Right lobe of liver (tissue), 6 donors: ENCODE measurements at places on chromosomes 4 and X. TPM values are rescaled to one million over a fixed set of nuclear protein-coding genes. Genes with fewer than 3 reads are reported as not detected.

DNA sequence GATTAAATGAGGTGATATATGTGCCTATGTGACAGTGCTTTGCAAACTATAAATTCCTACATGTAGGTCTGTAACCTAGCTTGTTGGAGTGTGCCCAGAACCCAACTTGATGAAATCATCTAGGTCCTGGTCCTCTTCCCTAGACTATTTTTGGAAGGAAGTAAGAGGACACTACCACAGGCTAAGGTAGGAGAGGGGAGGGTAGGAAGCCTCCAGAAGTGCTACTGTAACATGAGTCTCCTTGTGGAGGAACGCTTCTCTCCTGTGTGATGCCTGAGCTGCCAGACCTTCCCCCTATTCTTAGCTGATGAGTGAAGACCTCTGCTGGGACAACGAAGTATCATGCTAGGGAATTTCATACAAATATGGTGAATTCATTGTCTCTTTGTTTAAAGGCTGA lies 41.8 kb upstream of the IL21 start:
- H3K36me3 ChIP-seq = no peaks in the 10 kb centered on the region
- H3K4me3 ChIP-seq = no peak overlapping the region
- DNase-seq = no peak
- H3K27me3 ChIP-seq = no peaks in the 10 kb centered on the region

GRCh38 chr4:106264331-106264728 lies 51.7 kb downstream of the TBCK start:
- no peak overlapping the region for H3K4me3 ChIP-seq
- no peaks in the 10 kb centered on the region for H3K27me3 ChIP-seq
- no peak for DNase-seq

Gene DGAT2L6
- total RNA-seq = not detected

DNA sequence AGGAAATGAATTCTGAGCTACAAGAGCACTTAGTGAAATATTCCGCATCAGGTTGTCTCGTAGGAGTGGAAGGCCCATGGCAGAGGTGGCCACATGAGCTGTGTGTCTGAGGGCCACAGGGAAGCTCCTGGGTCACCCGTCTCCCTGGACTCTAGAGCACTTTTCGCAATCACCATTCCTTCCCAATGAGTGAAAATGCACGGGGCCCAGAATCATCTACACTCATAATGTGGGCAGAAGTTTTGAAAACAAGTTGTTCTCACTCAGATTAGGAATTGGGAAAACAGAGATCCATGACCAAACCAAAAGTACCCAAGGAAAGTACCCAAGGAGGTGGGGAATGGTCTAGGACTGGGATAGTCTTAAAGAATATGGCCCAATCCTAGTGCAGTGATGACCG lies 94.4 kb downstream of the SCD5 start:
- H3K36me3 ChIP-seq = no peaks in the 10 kb centered on the region
- no peak overlapping the region for H3K27ac ChIP-seq
- DNase-seq = no peak
- H3K27me3 ChIP-seq = no peaks in the 10 kb centered on the region
- no peak overlapping the region for H3K4me3 ChIP-seq

DNA sequence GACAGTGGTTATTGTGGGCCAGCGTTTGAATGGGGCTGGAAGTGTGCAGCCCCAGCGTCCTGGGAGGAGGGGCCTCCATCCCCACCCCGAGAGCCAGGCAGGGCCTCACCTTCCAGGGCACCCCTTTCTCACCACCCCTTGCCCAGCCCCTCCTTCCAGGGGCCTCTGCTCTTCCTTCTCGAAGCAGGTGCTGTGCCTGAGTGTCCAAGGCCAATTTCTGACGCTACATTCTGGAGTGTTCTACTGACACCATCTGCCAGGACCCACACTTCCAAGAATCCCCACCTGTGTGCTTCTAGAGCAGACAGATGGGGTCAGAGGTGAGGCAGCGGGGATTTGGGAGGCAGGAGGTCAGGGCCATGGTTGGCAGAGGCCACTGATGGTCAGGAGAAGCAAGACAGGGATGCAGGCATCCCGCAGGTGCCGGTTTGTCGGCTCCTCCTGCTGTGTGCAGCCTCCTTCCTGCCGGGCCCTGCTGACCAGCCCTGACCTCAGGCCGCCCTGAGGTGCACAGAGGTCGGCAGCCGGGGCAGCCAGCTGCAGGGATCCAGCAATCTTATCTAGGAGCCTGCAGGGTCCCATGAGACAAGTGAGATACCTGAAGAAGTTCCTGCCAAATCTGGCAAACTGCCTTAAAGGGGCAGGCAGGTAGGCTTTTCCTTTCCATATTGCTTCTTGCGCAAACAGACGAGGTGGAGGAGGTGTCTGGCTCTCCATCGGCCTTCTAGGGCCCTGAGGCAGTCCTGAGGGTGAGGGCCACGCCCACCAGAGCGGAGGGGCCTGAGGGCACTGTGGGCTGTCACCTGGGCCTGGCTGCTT lies 18.8 kb downstream of the MSANTD1 start:
- H3K27me3 ChIP-seq = no peaks in the 10 kb centered on the region
- H3K36me3 ChIP-seq = no peaks in the 10 kb centered on the region
- DNase-seq = no peak
- no peak overlapping the region for H3K27ac ChIP-seq

Gene ATP2B3
- total RNA-seq = not detected

DNA sequence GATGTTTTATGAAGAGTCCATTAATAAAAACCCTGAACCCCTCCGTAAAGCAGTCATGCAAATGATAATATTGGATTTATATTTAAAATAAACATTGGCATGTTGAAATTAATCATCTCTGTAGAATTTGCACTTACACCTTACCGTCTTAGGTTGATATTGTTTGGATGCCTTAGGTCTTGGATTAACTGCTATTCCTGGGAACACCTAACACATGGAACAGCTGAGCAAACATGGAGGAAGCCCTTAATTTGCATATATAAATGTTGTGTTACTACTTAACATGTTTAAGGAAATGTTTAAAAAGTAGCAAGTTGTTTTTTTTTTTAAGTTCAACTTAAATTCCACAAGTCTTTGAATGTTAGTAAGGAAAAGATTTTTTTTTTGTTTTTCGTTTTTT lies 62.5 kb downstream of the NSD2 start:
- no peaks in the 10 kb centered on the region for H3K36me3 ChIP-seq
- H3K27me3 ChIP-seq = no peaks in the 10 kb centered on the region
- no peak overlapping the region for H3K27ac ChIP-seq
- H3K4me3 ChIP-seq = no peak overlapping the region
- no peak for DNase-seq
- no peaks in the 10 kb centered on the region for H3K4me1 ChIP-seq

Gene MAGEA12
- not detected for total RNA-seq

Gene PPP1R2C
- not detected for total RNA-seq

GRCh38 chr4:134777606-134778005 lies 576.0 kb upstream of the PABPC4L start:
- DNase-seq = no peak
- H3K27ac ChIP-seq = no peak overlapping the region
- no peaks in the 10 kb centered on the region for H3K27me3 ChIP-seq
- H3K4me1 ChIP-seq = no peaks in the 10 kb centered on the region
- no peak overlapping the region for H3K4me3 ChIP-seq

Gene DGKK
- total RNA-seq = not detected

Gene RAI2
- total RNA-seq = 2.4 TPM

GRCh38 chrX:142428916-142429315 lies 223.8 kb upstream of the MAGEC2 start:
- no peaks in the 10 kb centered on the region for H3K4me1 ChIP-seq
- DNase-seq = no peak
- H3K36me3 ChIP-seq = no peaks in the 10 kb centered on the region
- H3K27ac ChIP-seq = no peak overlapping the region
- H3K4me3 ChIP-seq = no peak overlapping the region
- no peaks in the 10 kb centered on the region for H3K27me3 ChIP-seq

Gene CFAP99
- 0.29 TPM for total RNA-seq

Gene ZNF157
- total RNA-seq = not detected

- no peak overlapping the region for H3K27ac ChIP-seq
- H3K4me3 ChIP-seq = no peak overlapping the region
- no peak for DNase-seq
- no peaks in the 10 kb centered on the region for H3K27me3 ChIP-seq
Observed at GRCh38 chr4:165522050-165522449, 143.2 kb downstream of the CPE start.

GRCh38 chr4:42655921-42656678 lies 805 bp downstream of the ATP8A1 start:
- H3K4me1 ChIP-seq = no peaks in the 10 kb centered on the region
- peak; percentile 60 for DNase-seq
- H3K27me3 ChIP-seq = no peaks in the 10 kb centered on the region

DNA sequence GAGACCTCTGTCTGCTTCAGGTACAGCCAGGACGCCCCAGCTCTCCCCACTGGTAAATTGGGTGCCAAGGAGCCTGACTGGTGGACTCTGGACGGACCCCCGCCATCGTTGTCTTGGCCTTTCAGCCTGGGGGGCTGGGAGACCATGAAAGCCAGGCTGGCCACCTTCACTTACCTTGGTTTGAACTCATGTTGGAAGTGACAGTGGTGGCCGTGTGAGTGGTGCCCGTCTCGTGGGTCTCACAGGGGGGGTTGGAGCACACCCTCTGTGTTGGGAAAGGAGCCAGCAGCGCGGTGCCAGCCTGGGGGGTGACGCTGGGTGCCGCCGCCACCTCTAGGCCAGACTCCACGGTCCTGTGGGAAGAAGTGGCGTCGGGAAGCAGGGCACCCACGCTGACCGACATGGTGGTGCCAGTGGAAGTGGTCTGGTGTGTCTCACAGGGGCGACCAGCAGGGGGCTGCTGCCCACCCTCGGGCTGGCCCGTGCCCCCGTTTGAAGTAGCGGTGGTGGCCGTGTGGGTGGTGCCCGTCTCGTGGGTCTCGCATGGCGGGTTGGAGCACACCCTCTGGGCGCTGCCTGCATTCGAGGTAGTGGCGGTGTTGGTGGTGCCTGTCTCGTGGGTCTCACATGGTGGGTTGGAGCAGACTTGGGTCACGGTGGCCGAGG lies 9.6 kb upstream of the RENBP start:
- H3K36me3 ChIP-seq = peaks cover 45% of the 10 kb centered on the region
- H3K27ac ChIP-seq = no peak overlapping the region
- DNase-seq = peak; percentile 25
- no peaks in the 10 kb centered on the region for H3K4me1 ChIP-seq

Gene IQCM
- not detected for total RNA-seq

Gene FAM9B
- 2.2 TPM for total RNA-seq

- H3K36me3 ChIP-seq = no peaks in the 10 kb centered on the region
- H3K27ac ChIP-seq = peak overlapping the region; percentile 98
- H3K4me3 ChIP-seq = peak overlapping the region; percentile 86
- H3K27me3 ChIP-seq = no peaks in the 10 kb centered on the region
Observed at GRCh38 chr4:25161593-25161950, 1.3 kb upstream of the SEPSECS start.

- no peaks in the 10 kb centered on the region for H3K36me3 ChIP-seq
- H3K4me1 ChIP-seq = no peaks in the 10 kb centered on the region
- H3K27me3 ChIP-seq = no peaks in the 10 kb centered on the region
Observed at GRCh38 chrX:47313056-47313455, 57.3 kb upstream of the ZNF157 start.

Gene TMPRSS11A
- total RNA-seq = not detected

Gene GC
- total RNA-seq = 4,525 TPM

Gene CLDN34
- not detected for total RNA-seq

Gene GRIA2
- not detected for total RNA-seq

GRCh38 chr4:43264730-43265129 lies 372.2 kb downstream of the GRXCR1 start:
- H3K4me1 ChIP-seq = no peaks in the 10 kb centered on the region
- no peaks in the 10 kb centered on the region for H3K27me3 ChIP-seq
- H3K27ac ChIP-seq = no peak overlapping the region

GRCh38 chr4:165621983-165622382 lies 243.2 kb downstream of the CPE start:
- no peak overlapping the region for H3K4me3 ChIP-seq
- no peak overlapping the region for H3K27ac ChIP-seq
- H3K36me3 ChIP-seq = no peaks in the 10 kb centered on the region

DNA sequence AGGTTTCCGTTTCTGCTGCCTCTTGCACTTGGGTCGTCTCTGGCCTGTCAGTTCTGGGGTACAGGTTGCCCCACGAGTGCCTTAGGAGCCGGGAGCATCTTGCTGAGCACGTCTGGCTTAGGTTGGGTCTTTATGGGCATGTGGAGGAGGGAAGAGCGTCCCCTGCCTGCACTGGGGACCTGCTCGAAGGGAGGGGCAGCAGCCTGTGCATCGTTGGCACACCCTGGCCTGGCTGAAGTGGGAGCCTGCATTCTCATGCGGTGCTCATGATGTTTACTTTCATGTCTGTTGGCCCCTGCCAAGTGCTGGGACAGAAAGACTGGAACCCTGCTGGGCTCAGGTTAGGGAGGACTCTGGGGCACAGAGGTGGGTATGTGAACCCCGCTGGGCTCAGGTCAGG lies 23.8 kb upstream of the TADA2B start:
- no peak overlapping the region for H3K4me3 ChIP-seq
- no peak overlapping the region for H3K27ac ChIP-seq
- peaks cover 52% of the 10 kb centered on the region for H3K36me3 ChIP-seq

GRCh38 chr4:184811526-184812198 lies 14.1 kb downstream of the ACSL1 start:
- H3K27ac ChIP-seq = peak overlapping the region; percentile 98
- H3K4me3 ChIP-seq = peak overlapping the region; percentile 25
- DNase-seq = no peak
- H3K36me3 ChIP-seq = no peaks in the 10 kb centered on the region
- H3K4me1 ChIP-seq = no peaks in the 10 kb centered on the region

Gene MEPE
- not detected for total RNA-seq

Gene TEX28
- not detected for total RNA-seq

GRCh38 chr4:76740866-76741662 lies 156.9 kb downstream of the SOWAHB start:
- no peaks in the 10 kb centered on the region for H3K36me3 ChIP-seq
- H3K27me3 ChIP-seq = no peaks in the 10 kb centered on the region
- no peak overlapping the region for H3K4me3 ChIP-seq
- no peak overlapping the region for H3K27ac ChIP-seq

- H3K4me3 ChIP-seq = no peak overlapping the region
- H3K27me3 ChIP-seq = no peaks in the 10 kb centered on the region
- H3K4me1 ChIP-seq = no peaks in the 10 kb centered on the region
- no peak for DNase-seq
- H3K36me3 ChIP-seq = no peaks in the 10 kb centered on the region
Observed at GRCh38 chr4:173294444-173294843, 39.7 kb downstream of the HMGB2 start.
